T follicular helper cell (primary cell): ENCODE measurements at places on chromosomes 5 and 9.

DNA sequence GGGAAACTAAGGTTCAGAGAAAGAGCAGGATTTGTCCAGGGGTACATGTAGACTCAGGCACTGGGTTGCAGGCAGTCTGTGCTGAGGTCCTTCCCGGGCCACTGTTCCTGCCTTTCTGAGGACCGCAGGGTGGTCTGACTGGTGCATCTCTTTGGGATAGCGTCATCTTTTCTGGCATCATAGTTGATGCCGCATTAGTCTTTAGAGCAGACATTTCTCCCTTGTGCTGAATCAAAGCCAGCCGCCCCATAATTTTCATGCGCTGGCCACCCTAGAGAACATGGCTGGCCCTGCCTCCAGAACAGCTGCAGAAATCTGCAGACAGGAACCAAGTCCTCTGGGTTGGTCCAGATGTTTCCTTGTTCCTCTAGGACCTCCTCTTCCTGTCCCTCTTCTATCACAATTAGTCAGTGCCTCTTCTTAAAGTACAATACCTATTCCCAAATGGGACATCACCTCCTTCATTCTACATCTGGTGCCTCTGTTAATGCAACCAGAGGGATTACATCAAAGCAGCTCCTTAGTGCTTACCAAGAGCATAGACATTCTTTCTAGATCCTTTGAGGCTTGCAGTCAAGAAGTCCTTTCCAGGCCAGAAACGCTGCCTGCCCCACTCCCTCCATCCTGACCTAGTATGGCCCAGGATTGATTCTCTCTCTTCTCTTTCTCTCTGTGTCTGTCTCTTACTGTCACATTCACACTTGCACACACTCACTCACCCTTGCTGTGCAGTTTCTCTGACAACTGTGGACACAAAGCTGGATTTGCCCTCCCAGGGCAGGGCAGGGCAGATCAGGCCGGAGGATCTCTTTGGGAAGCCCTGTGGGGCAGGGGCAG lies 42.0 kb upstream of the ORM1 start:
- no peak for DNase-seq

DNA sequence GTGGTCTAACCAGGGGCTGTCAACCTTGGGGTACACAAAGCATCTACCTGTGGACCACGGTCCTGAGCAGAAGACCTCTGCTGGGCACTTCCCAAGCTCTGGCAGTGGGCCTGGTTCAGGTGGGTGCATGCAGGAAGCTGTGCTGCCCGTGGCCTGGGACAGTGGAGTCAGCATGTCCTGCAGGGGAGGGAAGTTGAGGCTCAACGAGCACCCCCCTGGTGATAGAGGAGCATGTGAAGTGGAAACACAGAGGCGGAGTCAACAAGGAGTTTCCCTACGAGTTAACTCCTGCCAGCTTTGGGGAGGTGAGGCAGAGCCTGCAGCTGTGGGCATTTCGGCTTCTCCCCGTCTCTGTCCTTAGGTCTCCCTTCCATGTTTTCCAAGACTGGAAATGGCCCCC lies 67.5 kb upstream of the IRX2 start:
- no peak for DNase-seq

GRCh38 chr9:132003896-132004295 lies 75.8 kb downstream of the MED27 start:
- no peak for DNase-seq

DNA sequence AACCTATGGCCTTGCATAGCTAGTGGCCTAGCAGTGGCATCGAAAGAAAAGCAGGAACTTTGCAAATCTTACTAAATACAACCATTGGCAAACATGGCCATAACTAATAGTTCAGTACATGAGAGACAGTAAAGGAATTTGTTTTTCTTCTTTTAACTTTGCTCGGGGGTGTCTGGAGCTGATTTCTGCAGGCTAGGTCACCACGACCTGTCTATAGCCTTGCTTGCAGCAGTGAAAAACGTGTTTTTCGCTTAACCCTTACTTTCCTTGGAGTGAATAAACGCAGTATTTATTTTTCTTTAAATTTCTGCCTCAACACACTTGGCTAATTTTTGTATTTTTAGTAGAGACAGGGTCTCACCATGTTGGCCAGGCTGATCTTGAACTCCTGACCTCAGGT lies 19.9 kb downstream of the NAIF1 start:
- DNase-seq: no peak

- peak; percentile 18 for DNase-seq
Measured at GRCh38 chr5:14628346-14628745, 36.2 kb upstream of the OTULIN start.

DNA sequence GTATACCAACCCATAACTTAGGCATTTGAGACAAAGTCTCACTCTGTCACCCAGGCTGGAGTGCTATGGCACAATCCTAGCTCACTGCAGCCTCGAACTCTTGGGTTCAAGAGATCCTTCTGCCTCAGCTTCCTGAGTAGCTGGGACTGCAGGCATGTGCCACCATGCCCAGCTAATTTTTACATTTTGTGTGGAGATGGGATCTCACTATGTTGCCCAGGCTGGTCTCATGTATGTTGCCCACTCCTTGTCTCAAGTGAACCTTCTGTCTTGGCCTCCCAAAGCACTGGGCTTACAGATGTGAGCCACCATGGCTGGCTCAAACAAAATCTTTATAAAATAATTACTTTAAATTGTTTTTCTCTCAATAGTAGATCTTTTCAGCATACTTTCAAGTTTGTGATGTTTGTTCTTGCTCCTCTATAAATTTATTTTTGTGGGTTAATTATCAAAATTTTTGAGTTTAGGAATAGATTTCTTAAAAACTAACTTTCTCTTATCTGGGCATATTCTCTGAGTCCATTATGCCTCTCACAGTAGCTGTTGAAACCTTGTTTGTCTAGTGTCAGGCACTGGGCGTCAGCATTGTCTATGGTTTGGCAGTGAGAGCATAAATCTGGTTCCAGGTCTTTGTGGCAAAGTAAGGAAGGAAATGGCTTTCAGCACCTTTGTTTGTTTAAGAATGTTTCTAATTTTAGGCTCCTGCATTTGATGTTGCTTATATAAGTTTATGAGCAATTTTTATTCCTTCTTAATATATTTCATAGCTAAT lies 38.7 kb downstream of the NLN start:
- DNase-seq: peak; percentile 40

DNA sequence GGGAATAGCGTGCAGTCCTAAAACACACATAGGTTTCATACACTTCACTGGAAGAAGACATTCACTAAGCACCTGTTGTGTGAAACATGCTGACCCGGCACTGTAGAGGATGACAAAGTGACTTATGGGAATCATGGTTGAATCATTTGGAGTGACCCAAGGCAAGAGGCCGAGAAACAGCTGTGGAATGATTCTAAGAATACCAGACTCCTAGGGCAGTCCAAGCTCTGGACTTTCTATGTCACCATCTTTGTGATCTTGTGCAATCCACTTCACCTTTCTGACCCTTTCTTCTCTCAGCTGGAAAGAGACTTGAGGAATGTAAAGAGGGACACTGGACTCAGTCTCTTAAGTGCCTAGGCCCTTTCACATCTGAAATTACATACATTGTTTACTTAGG lies 13.1 kb downstream of the MSANTD3 start:
- no peak for DNase-seq

DNA sequence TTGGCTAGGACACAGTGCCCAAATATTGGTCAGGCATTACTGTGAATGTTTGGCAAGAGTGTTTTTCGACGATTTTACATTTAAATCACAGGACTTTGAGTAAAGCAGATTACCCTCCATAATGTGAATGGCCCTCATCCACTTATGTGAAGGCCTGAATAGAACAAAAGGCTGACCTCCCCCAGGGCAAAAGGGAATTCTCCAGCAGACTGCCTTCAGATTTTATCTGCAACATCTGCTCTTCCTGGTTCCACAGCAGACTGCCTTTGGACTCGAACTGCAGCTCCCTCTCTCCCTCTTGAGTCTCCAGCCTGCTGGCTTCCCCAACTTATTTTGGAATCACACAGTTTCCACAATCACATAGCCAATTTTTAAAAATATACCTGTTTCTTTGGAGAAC lies 7.1 kb upstream of the TMEM215 start:
- no peak for DNase-seq

- no peak for DNase-seq
Measured at GRCh38 chr9:81028504-81028903, 660.8 kb downstream of the TLE1 start.

GRCh38 chr9:134987906-134988700 lies 70.4 kb upstream of the FCN1 start:
- no peak for DNase-seq

GRCh38 chr5:43900974-43901373 lies 298.0 kb downstream of the NNT start:
- DNase-seq: no peak

DNA sequence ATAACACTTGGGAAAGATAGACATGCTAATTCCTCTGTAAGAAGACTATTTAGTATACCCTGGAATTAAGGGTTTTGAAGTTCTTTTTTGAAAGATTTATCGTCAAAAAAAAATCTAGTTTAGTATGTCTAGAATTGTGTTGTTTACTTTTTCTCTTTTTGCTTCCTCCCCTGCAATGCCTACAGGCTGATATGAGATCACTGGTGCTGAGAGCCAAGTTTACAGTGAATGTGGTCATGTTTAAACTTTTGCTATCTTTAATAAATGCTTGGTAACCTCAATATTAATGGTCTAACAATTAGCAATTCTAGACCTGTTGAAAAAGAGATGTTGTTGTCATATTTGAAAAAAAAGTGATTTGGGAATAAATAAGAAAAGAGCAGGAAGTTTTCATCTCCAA lies 86.1 kb downstream of the CWC27 start:
- DNase-seq: no peak

DNA sequence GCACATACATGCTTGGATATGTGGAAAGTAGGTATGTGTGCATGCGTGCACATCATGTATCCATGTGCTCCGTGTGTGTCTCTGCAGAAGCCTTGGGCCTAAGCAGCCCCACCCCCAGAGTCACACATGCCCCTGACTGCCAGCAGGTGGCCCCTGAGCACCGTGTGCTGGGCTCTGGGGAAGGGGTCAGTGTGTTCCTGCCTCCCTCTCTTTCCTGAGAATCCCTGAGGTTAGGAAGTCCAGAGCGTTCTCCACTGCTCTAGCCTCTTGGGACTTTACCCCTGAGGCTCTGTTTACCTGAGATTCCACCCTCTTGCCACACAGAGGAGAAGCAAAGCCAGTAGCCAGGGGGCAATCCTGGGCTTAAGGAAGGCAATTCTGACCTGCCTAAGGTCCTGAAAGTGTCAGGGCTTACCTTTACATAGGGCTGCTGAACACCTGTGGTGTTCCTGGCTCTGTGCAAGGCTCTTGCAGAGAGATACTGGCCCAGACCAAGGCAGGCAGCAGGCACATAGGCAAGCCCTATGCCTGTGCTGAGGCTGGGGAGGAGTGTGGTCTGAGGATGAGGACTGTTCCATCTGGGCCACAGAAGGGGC lies 207.3 kb downstream of the TMEM38B start:
- no peak for DNase-seq

GRCh38 chr9:98168941-98169488 lies 23.4 kb downstream of the CORO2A start:
- DNase-seq: no peak

- no peak for DNase-seq
Measured at GRCh38 chr5:36575361-36575781, 31.0 kb upstream of the SLC1A3 start.

- DNase-seq: no peak
Measured at GRCh38 chr5:147234825-147235635, at the start of gene STK32A. Gene STK32A, plus strand, starts transcription at chr5:147235026. Its CDS starts 4,609 bp downstream, at chr5:147239635.

DNA sequence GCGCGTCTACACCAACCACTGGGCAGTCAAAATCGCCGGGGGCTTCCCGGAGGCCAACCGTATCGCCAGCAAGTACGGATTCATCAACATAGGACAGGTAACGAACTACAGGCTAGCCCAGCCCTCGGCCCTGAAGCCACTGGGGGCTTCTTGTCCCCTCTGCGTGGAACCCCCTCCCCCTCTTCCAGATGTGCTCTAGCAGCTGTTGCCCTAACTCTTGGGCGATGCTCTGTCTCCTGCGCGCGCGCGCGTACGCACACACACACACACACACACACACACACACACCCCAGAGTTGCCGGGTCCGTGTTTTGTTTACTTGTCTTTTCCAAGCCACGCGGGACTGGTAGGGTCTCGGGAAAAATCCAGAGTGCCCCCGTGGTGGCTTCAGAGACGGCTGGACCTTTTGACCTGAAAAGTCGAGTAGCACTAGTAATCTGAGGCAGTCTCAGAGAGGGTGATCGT lies 836 bp downstream of the PCSK5 start:
- no peak for DNase-seq

DNA sequence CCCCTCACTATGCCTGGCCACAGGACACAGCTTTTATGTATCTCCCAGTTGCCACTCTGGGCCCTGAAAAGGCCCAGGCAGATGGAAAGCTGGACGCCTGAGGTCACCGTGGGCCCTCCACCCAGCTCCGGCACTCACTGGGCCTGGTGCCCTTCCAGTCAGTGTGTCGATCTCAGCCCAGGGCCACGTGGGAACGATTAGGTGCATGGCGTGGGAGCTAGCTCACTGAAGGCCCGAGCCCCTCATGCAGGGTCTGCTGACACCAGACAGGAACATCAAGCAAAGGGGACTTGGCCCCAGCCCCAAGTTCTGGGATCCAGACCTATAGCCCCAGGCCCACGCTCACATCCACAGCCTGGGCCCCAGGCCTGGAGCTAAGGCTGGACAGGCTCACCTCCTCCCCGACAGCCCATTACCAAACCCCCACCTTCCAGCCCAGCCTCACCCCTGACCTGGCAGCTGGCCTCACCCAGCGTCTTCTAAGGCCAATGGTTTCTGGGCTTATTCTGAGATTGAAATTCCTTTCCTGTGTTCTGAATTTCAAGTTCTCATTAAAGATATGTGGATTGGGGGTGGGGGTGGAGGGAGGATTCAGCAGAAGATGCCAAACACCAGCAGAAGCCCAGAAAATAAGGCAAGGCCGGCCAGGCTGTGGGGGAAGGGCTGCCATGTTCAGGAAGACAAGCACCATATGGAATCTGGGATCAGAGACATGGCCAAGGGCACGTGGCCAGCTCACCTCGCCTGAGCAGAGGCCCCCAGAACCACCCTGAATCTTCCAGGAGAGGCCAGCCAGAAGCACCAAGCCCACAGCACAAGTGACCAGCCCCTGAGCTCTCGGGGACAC lies 74.5 kb downstream of the ADAMTS2 start:
- DNase-seq: no peak

GRCh38 chr5:1054018-1054798 lies 45.6 kb downstream of the NKD2 start:
- no peak for DNase-seq

- DNase-seq: no peak
Measured at GRCh38 chr9:24657387-24657786, 111.7 kb upstream of the IZUMO3 start.

DNA sequence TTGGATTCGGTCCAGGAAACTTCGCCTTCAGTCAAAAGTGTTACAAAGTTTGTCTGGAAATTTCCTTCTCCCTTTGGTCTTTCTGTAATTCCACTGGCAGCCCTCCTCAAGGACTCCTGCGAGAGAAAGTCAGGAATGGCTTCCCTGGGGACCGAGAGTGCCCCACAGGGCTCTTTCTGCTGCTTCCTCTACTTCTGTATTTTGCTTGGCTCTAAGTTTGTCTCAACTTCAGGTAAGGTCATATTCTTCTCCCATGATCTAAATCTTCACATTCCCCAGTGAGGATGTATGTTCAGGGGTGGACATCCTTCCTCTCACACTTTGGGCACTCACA lies 10.3 kb upstream of the RIOK2 start:
- no peak for DNase-seq
